ENCODE measurements at places on chromosomes 7 and 10.

DNA sequence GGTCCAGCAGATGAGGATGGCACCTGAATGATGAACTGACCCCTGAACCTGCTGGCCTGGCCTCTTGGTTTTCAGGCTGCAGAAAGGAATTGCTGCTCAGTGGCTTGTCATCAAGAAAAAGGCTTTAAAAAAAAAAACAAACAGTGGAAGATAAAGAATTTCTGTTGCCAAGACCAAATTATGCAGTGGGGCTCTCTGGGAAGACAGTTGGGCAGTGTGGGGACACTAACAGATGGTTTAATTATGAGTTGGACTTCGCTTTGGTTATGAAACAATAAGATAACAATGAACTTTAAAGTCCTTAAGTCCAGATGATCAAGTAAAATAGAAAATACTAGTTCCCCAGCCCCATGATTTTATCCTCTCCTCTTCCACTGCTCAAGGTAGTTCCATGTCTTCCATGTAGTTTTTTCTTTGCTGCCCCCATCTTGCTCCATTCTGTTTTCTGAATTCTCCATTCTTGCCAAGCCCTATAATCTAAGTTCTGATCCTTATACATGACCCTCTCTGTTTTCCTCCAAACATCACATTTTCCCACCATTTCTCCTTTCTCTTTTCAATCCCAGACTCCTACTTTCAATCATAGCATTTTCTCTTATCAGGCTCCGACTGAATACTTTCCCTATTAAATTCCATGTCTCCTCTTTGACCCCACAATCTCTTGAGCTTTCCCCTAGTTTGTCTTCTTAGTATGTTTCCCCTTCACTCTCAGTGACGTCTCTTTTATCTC is 52.6 kb downstream of the ANK3 start:
- DNase-seq = no peak

- no peak for DNase-seq
Observed at GRCh38 chr10:101292194-101293006, 61.6 kb upstream of the BTRC start.

GRCh38 chr10:73183667-73184281 is 15.9 kb downstream of the FAM149B1 start:
- DNase-seq = no peak

DNA sequence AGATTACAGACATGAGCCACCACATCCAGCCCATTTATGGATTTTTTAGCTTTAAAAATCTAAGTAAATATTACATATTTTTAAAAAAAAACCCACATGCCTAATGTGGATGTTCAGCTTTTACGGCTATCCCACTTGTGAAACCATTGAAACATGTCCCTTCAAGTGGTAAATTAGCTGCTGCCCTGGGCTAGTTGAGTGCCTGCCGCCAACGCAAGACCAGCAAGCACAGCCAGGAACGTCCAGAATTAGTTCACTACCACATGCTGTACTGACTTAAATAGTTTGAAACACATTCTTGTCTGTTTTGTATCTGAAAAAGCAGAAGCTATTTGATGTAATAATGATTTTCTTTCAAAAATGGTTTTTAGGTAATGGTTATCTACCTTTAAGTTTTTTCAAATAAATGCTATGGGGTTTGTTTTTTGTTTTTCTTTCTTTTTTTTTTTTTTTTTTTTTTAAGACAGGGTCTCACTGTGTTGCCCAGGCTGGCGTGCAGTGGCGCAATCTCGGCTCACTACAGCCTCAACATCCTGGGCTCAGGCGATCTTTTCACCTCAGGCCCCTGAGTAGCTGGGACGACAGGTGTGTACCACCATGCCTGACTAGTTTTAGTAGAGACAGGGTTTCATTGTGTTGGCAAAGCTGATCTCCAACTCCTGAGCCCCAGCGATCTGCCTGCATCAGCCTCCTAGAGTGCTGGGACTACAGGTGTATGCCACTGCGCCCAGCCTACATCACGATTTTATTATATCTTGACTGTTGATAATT is 57.0 kb downstream of the KLRG2 start:
- DNase-seq = no peak

GRCh38 chr7:142177869-142178268 is 66.4 kb downstream of the MGAM2 start:
- no peak for DNase-seq

- no peak for DNase-seq
Observed at GRCh38 chr7:90749774-90750173, 153.7 kb downstream of the CDK14 start.

GRCh38 chr10:89440226-89441009 is 26.1 kb downstream of the IFIT5 start:
- DNase-seq = no peak

GRCh38 chr10:77351386-77351785 is 286.2 kb downstream of the KCNMA1 start:
- no peak for DNase-seq

- DNase-seq = no peak
Observed at GRCh38 chr7:106068538-106068961, 43.6 kb downstream of the SYPL1 start.

- DNase-seq = no peak
Observed at GRCh38 chr7:143455491-143455890, 12.2 kb downstream of the TAS2R60 start.

DNA sequence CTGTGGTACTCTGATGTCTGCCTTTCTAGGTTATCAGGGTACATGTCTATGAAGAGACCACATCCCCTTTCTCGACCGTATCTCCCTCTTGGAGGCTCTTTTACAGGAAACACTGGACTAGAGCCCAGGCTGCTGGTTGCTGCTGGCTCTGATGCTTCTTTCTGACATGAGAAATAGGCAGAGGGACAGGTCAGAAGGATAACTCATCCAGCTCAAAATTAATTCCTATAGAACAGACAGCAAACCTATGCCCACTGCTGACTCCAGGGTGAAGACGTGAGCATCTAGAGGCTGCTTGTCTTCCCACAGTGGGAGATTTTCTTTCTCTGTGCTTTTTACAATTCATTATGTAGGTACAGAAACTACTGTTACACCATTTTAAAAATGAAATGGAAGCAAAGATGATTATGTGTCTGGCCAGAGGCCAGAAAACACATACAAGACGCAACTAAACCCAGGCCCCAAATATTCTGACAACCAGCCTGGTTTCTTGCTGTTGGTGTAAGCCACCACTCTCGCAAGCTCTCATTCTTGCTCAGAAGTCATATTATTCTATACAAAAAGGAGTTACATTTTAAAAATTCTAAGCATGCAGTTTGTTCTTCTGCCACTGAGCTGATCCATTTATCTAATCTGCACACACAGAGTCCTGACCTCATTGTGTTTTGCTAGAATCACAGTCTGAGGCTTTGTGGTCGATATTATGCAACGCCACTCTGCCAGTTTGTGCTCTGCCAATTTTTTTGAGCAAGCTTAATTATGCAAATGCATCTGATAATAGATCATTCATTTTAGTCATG is 424.3 kb downstream of the KIF20B start:
- no peak for DNase-seq

DNA sequence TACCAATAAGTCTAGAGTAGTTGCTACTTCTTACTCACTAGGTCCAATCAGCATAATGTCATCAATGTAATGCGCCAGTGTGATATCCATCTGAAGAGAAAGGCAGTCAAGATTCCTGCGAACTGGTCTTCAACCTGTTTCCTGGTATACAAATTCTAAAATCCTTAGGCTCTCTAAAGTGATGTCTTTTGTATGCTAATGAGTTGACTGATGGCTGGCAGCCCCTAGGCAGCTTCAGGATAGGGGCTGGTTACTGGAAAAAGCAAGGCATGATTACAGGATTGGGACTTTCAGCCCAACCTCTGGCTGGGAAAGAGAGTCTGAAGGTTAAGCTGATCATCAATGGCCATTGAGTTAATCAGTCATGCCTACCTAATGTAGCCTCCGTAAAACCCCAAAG is 250.2 kb upstream of the PTER start:
- DNase-seq = no peak

GRCh38 chr7:117674617-117675016 is 194.8 kb downstream of the CFTR start:
- DNase-seq = no peak

GRCh38 chr10:100569687-100570481 is 34.1 kb downstream of the HIF1AN start:
- no peak for DNase-seq

- no peak for DNase-seq
Observed at GRCh38 chr10:106189292-106189691, 975.2 kb downstream of the SORCS1 start.
